ENCODE measurements at places on chromosomes 16 and 17. TPM values are rescaled to one million over a fixed set of nuclear protein-coding genes. Genes with fewer than 3 reads are reported as not detected.

The PITPNM3 gene
- total RNA-seq: 1.6 TPM

GRCh38 chr17:74643826-74644225 lies 20.3 kb upstream of the CD300E start:
- H3K27ac ChIP-seq: no peak overlapping the region
- H3K27me3 ChIP-seq: peaks cover 13% of the 10 kb centered on the region
- H3K36me3 ChIP-seq: no peaks in the 10 kb centered on the region
- H3K4me3 ChIP-seq: no peak overlapping the region
- DNase-seq: no peak
- H3K4me1 ChIP-seq: no peaks in the 10 kb centered on the region

GRCh38 chr16:22385196-22385595 lies 10.8 kb upstream of the CDR2 start:
- H3K4me3 ChIP-seq: no peak overlapping the region
- H3K27me3 ChIP-seq: no peaks in the 10 kb centered on the region
- DNase-seq: no peak
- H3K27ac ChIP-seq: no peak overlapping the region
- H3K36me3 ChIP-seq: no peaks in the 10 kb centered on the region

- H3K27ac ChIP-seq: no peak overlapping the region
- H3K4me3 ChIP-seq: no peak overlapping the region
- H3K36me3 ChIP-seq: no peaks in the 10 kb centered on the region
- H3K4me1 ChIP-seq: no peaks in the 10 kb centered on the region
Measured at GRCh38 chr16:19245326-19245925, 40.1 kb upstream of the CLEC19A start.

GRCh38 chr16:63050391-63050790 lies 1014.2 kb upstream of the CDH8 start:
- no peak overlapping the region for H3K4me3 ChIP-seq
- H3K27ac ChIP-seq: no peak overlapping the region
- no peak for DNase-seq
- H3K27me3 ChIP-seq: no peaks in the 10 kb centered on the region
- no peaks in the 10 kb centered on the region for H3K36me3 ChIP-seq

DNA sequence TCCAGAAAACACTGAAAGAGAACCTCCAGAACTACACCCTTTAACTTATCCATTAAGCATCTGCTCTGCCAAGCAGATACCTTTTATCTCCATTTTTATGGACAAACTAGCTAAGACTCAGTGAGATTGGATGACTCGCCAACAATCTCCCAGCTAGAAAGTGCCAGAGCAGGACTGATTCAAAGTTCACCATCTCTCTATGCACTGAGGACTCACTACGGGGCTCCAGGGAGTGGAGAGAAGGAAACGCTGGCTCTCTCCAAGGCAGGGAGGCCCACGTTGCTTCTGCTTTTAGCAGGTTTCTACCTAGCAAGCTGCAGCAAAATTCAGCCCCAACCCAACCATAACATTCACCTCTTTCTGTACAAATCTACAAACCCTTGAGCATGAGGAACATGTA lies 52.8 kb upstream of the ARHGAP44 start:
- H3K4me1 ChIP-seq: no peaks in the 10 kb centered on the region
- H3K27me3 ChIP-seq: no peaks in the 10 kb centered on the region
- no peak overlapping the region for H3K27ac ChIP-seq

DNA sequence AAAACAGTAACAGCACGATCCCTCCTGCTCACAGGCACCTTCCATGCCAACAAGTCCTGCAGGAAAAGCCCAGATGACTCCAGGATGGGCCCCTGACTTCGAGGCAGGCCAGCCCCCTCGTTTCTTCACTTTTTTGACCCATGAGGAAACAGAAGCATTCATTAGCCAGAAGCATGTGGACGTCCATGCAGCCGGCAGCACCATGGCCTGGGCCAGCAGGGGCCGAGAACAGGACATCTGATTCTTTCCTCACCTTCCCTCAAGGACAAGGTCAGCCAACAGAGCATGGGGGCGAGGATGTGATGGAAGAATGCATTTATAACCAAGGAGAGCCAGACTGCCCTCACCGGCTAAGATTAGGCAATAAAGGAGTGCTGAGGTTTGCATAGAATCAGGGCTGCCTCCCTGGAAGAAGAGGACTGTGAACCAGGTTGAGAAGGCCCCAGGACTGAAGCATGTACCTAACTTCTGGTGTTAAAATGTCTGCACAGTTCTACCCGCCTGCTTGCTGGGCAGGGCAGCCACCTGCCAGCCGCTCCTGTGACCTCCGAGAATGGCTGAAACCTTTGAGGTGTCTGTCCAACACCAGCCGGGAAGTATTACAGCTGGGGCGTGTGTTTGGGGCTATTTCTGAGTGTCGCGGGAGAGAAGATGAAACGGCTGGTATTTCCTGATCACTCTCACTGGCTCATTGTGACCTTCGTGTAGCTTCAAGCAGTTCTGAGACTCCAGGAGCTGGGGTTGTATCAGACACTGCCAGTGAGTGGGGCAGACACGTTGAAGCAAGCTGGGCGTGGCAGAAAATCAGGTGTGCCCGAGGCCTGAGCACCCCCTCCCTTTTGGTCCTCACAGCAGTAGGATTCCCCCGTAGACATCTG lies 94.0 kb upstream of the TNRC6C start:
- no peaks in the 10 kb centered on the region for H3K4me1 ChIP-seq
- peak overlapping the region; percentile 66 for H3K27ac ChIP-seq
- no peaks in the 10 kb centered on the region for H3K36me3 ChIP-seq
- no peaks in the 10 kb centered on the region for H3K27me3 ChIP-seq
- no peak for DNase-seq
- no peak overlapping the region for H3K4me3 ChIP-seq

DNA sequence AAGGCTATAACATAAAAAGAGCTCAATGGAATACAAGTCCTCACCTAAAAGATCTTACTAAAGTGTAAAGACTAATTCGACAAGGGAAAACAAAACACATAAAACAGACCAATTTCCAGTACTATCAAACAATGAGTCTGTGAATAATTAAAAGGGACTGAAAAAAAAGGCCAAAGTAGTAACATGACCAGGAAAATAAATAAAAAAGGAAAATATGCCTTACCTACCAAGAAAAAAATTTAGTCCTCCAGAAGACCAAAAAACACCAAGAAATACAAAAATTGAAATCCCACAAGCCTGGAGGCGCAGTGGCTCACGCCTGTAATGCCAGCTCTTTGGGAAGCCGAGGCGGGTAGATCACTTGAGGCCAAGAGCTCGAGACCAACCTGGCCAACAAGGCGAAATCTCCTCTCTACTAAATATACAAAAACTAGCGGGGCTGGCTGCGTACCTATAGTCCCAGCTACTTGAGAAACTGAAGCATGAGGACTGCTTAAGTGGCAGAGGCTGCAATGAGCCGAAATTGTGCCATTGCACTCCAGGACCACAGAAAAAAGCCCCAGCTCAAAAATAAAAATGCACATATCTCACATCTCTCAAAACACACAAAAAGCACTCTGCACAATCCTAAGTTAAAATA lies 60.8 kb downstream of the TEX14 start:
- no peaks in the 10 kb centered on the region for H3K4me1 ChIP-seq
- H3K36me3 ChIP-seq: no peaks in the 10 kb centered on the region
- no peaks in the 10 kb centered on the region for H3K27me3 ChIP-seq
- H3K4me3 ChIP-seq: peak overlapping the region; percentile 38
